Left colon (tissue), 2 donors: ENCODE measurements at places on chromosomes 2 and 18. TPM values are rescaled to one million over a fixed set of nuclear protein-coding genes. Genes with fewer than 3 reads are reported as not detected.

- DNase-seq, result no peak
Observed at GRCh38 chr2:36420569-36421181, 65.1 kb downstream of the CRIM1 start.

- no peak for DNase-seq
Observed at GRCh38 chr2:191687867-191688266, 9.9 kb downstream of the NABP1 start.

Gene SLC30A3
- not detected for total RNA-seq

- DNase-seq, result no peak
Observed at GRCh38 chr2:148524519-148524919, 120.0 kb upstream of the EPC2 start.

Gene CFAP210
- total RNA-seq, result not detected

DNA sequence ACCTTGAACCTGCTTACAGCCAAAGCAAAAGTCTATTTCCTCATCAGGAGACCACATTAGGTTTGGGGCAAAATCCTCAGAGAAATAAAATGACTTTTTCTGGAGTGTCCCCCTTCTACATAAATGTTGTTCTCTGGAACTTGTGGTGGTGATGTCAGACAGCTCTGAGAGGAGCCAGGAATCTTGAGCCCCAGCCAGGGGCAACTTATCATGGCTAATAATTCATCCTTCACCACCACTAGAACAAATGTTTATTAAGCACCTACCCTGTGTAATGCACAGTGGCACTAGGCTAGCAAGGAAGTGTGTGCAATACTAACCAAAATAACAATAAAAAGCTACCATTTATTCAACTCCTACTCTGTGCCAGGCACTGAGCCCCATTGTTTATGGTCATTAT lies 9.0 kb upstream of the BMP10 start:
- no peak for DNase-seq

DNA sequence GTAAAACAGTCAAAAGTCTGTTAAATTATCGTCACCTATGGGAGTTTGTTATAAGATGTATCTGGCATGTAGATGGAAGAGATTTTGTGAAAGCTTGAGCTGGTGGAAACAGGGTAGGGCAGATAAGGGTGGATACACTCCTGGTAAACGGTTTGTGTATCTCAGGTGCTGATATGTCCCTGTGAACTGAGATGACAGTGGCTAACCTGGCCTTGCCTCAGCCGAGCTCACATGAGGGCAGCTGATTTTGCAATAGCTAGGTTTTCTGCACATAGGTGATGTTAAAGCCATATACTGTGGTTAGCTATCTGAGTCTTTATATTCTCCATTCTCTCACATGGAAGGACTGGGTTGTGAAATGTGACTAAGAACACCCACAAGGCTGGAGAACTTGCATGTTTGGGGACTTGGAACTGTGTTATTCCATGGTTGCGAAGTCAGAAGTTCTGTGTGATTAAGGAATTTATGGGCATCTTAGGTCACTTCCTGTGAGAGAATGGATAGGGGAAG lies 205.1 kb downstream of the TPGS2 start:
- no peak for DNase-seq

DNA sequence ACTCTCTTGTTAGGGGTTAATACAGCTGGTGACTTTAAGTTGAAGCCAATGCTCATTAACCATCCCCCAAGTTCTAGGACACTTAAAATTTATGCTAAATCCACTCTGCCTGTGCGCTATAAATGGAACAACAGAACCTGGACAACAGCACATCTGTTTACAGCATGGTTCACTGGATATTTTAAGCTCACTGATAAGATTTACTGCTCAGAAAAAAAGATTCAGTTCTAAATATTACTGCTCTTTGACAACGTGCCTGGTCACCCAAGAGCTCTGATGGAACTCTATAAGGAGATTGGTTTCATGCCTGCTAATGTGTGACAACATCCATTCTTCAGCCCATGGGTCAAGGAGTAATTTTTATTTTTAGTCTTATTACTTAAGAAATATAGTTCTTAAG lies 27.5 kb downstream of the RNF103 start:
- DNase-seq, result no peak

GRCh38 chr2:17791817-17792130 lies 24.5 kb upstream of the MSGN1 start:
- DNase-seq, result no peak

Gene SERPINB10
- not detected for total RNA-seq

Gene ELAC1
- total RNA-seq, result 8.6 TPM

DNA sequence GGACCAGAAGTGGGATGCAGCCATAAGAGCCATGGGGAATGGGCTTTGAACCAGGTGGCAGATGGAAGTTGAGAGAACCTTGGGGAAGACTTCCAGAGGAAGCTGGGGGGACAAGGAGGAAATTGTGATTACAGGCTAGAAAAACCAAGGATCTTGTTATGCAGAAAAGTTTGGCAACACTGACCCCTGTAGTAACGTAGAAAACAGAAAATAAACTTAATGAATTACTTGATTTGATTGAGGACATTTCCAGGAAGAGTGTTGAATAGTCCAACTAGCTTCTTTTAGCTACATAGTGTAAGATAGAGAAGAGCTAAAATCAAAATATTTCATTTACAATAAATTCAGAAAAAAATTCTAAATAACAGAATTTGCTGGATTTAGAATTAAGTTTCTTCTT lies 91.9 kb upstream of the GPC1 start:
- DNase-seq, result no peak

Gene SALL3
- total RNA-seq, result not detected

GRCh38 chr18:10245846-10246175 lies 208.6 kb upstream of the APCDD1 start:
- no peak for DNase-seq

DNA sequence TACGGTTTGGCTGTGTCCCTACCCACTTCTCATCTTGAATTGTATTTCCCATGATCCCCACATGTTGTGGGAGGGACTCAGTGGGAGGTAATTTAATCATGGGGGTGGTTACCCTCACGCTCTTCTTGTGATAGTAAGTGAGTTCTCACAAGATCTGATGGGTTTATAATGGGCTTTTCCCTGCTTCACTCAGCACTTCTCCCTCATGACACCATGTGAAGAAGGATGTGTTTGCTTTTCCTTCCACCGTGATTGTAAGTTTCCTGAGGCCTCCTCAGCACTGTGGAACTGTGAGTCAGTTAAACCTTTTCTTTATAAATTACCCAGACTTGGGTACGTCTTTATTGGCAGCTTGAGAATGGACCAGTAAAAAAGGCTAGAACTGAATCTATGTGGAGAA lies 750.0 kb upstream of the ID2 start:
- DNase-seq, result no peak

Gene EVA1A
- total RNA-seq, result 0.87 TPM

- DNase-seq, result no peak
Observed at GRCh38 chr18:60147323-60147722, 225.3 kb downstream of the MC4R start.

Gene ALPI
- total RNA-seq, result 15.9 TPM

DNA sequence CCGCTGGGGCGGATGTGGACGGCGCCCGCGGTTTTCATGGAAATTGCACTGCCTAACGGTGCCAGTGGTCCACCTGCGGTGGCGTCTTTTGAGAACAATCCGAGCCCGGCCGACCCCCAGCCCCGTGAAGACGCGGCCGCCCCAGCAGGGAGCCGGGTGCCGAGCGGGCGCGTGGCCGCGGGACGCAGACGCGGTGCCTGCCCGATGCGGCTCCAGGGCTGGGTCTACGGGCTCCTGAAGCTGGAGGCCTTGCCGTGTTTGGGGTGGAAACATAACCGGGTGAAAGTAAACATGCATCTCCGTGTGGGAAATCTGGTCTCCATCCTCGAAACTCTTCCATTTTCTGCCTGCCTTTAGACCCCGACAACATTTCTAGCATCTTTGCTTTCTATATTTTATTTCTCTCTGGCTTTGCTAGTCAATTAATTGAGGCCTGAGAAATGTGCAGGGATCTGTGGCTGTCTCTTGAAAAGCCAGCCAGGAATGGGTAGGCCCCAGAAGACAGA lies 572 bp downstream of the INPP4A start:
- DNase-seq, result no peak

Gene MBP
- 48.5 TPM for total RNA-seq
